ENCODE measurements at places on chromosomes 5 and 9.

GRCh38 chr9:136835932-136836904, 6.1 kb upstream of the AJM1 start:
- no peak for ATAC-seq

- ATAC-seq: no peak
Measured at GRCh38 chr5:101102506-101102905, 199.4 kb upstream of the ST8SIA4 start.

- no peak for ATAC-seq
Measured at GRCh38 chr5:143316844-143317631, 86.4 kb downstream of the NR3C1 start.

- no peak for ATAC-seq
Measured at GRCh38 chr5:174303437-174304045, 258.0 kb downstream of the NSG2 start.

DNA sequence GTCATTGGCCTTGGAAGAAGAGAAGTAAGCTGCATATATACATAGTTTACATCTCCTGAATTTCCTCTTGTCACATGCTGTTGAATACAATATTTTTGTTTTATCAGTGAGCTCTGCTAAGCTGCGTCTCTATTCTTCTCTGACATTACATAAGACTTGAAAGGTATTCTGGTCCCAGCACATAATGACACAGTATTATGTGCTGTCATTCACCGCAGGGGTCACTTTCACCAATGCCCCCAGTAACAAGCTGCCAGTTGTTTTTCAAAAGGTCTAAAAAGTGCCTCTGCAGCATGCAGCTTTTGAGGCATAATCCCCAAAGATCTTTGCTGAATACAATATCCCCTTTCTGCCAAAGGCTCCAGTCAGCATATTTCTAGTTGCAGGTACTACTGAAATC, 349.0 kb upstream of the FAM174A start:
- ATAC-seq: no peak

- ATAC-seq: peak; percentile 55
Measured at GRCh38 chr5:173907686-173908371, 19.7 kb downstream of the CPEB4 start.

DNA sequence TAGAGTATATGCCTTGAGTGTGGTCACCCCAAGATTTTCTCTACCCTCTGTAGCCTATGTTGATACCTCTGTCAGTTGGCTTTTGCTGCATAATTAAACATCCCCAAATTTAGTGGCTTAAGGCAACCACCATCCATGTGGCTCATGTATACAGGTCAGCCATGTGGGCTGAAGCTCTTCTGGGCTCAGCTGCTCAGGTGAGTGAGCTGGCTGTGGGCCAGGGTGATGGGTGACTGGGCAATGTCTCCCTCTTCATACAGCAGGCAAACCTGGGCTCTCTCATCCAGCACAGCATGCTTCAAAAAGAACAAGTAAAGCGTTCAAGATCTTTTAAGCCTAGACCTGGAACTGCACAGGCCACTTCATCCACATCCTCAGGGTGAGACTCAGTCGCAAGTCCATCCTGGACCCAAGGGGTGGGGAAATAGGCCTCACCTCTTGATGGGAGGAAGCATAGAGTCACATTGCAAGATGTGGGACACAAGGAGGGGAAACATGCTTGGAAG, 188.2 kb upstream of the TAS2R1 start:
- ATAC-seq: no peak

- no peak for ATAC-seq
Measured at GRCh38 chr5:132100672-132101261, 27.2 kb downstream of the CSF2 start.

GRCh38 chr5:160020266-160020770, 11.4 kb downstream of the TTC1 start:
- ATAC-seq: no peak

DNA sequence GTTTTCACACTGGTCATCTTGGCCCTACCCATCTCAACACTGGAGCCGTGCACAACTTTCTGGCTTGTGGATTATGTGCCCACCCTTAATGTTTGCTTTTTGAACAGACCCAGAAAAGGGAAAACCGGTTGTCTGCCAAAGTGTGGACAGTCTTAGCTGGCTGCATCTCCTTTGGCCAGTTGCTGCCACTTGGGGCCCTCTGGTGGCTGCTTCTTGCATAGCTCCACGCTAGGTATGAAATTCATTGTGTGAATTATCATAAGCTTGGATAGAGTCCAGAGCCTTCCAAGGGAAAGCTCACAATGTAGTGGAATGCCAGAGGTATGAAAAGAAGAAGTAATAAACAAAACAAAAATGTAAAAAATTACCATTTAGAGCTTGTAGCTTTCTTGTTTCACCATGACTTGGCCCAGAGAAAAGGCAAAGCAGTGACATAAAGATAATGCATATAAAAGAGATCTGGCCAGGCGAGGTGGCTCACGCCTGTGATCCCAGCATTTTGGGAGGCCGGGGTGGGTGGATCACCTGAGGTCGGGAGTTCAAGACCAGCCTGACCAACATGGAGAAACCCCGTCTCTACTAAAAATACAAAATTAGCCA, 12.5 kb upstream of the SLC36A3 start:
- ATAC-seq: peak; percentile 97

GRCh38 chr5:36624277-36624676, 17.9 kb downstream of the SLC1A3 start:
- no peak for ATAC-seq

- ATAC-seq: no peak
Measured at GRCh38 chr5:66551945-66552344, 44.2 kb upstream of the MAST4 start.

- ATAC-seq: no peak
Measured at GRCh38 chr9:89608641-89609335, 4.0 kb downstream of the GADD45G start.

GRCh38 chr9:21331676-21332402, 3.4 kb downstream of the KLHL9 start:
- no peak for ATAC-seq

- ATAC-seq: no peak
Measured at GRCh38 chr5:178293400-178293799, 60.8 kb upstream of the PHYKPL start.

DNA sequence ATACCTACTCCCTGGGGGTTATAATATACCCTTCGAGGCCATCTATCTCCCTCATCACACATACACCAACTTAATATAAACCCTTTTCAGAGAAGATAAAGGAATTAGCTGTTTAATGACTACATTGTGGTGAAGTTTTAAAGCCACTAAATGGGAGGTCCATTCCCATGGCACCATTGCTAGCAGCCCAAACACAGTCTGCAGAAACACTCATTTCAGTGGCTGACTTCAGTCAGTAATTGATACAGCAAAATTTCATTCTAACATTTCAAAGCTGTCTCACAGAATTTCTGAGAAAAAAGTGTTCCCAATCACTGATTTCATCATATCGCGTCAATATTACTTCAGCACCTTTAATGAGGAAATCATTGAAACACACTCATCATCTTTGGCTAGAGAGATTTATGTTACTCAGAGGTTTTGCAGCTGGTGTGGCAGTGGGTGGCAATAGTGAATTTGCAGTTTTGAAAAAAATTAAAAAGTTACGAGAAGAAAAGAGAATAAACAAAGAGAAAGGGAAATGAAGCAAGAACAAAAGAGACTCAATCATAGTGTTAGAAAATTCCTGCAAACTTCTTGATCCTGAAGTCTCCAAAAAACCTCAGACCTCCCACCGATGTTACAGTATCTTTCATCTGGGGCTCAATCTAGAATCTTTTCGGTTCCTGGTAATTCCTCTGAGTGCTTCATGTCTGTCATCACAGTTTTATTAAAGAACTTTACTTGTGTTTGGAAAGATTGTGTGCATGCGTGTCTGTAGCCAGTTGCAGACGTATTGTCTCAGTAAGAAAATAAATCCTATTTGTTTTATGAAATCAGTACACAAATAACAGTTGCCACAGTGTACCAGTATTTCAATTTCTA, 105.0 kb downstream of the ERCC6L2 start:
- ATAC-seq: no peak

- no peak for ATAC-seq
Measured at GRCh38 chr5:27491047-27491446, 452.7 kb upstream of the CDH9 start.

DNA sequence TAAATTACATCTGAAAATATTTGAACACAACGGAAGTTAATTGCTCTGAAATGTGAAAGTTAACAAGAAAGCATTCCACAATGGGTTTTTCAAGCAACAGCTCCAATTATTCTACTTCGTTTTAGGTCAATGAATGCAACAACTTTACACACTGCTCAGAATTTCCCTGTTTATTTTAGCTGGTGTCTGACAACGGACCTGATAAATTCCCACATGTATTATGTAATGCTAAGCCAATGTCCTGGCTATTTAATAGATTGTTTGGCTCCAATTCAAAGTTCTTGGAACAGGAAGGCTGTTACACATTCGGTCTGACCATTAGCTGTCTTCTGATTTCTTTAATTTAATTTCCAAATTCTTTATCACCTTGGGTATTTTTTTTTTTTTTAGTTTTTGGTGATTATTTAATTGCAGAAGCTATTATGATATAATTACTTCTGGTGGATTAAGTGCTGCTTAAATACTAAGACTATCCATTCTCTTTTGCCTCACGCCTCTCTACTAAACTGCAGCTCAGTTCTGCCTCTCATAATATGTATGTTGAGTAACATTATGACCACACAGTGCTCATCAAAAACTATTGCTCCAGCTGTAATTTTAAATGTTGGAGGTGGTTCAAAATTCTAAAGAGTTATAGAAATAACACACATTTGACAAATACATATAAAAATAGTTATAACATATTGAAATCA, 57.9 kb downstream of the MEF2C start:
- peak; percentile 78 for ATAC-seq

DNA sequence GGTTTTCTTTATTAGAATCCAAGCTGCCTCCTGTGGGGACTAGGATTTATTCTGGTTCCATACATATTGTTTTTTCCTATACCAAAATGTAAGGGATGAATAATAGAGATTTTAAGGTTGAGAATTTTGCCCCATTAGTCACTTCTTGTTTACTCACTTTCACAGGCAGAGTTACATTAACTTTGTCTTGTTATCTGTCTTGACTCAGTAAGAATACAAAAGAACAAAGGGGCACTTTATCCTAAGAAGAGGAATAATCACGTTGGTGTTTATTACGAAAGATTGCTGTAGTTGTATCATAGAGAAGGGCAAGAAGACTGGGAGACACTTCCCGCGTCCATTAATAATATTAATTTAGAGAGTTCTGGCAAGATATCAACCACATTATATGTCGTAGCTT, 599.7 kb upstream of the FTMT start:
- ATAC-seq: no peak

GRCh38 chr9:137112564-137113384, 1.8 kb downstream of the DPP7 start:
- ATAC-seq: no peak

GRCh38 chr5:132177691-132178149, 49.9 kb downstream of the P4HA2 start:
- no peak for ATAC-seq

DNA sequence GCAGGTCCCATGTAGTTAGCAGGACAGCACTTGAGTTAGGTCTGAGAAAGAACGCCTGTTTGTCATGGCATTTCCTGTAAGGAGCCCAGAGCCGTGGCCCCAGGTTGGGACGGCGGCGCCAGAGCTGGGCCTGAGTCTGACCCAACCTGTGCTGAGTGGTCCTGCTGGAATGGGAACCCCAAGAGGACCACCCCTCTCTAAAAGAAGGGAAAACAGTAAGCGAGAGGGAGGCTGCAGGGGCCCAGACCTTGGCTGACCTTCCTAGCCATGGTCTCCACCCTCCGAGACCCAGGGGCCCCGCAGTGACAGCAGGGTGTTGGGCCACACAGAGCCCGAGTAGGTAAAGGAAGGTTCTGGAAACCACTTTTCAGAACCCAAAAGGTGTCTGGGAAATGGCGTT, 1.8 kb upstream of the LRRC14B start:
- ATAC-seq: no peak

- no peak for ATAC-seq
Measured at GRCh38 chr9:23823986-23824829, 1.8 kb downstream of the ELAVL2 start.

DNA sequence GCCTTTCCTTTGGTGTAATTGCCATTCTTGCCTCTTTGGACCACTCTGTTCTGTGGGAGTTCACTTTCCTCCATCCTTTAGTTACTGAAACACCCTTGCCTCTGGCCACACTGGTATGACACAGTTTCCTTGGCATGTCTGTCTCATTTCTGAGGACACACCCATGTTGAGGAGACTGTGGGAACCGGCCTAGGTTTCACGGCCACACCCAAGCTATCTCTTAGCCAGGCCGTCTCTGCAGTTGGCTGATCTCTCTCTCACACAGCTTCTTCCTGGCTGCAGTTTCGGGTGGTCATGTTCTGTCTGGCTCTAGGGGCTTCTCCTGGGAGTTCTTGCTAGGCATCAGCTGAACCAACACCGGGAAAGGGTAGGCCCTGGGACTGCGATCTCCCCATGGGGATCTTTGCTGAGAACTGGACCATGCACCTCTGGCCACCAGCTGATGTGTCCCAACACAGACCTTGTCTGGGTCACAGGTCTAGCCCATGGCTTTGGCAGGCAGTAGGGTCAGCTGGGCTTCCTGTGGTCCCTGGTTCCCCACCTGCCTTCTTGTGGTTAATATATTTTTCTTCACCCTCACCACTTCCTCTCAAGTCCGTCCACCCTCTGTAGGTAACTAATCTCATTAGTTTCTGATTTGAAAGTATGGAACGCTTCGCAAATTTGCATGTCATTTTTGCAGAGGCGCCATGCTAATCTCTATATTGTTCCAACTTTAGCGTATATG, 24.9 kb downstream of the ARHGEF37 start:
- ATAC-seq: peak; percentile 67

DNA sequence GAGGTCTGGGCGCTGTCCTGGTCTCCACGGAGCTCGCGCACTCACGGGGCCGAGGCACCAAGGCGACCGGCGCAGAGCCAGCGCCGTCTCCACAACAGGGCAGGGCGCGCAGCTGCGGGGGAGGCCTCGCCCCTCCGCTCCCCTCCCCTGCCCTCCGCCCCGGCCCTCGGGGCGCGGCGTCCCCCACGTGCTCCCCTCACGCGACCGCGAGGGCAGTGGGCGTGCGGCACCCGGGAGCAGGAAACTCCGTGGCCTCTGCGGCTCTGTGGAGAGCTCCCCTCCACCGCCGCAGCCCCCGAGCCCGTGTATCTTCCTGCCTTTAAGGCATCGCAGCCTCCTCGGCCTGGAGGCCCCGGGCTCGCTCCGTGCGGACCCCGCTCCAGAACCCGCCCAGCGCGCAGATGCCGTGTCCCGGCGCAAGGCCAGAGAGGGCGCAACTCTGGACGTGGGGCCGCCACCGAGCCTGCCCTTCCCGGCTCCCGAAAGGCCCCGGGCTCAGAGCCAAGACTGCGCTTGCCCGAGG, 708 bp upstream of the TUBB4B start:
- ATAC-seq: peak; percentile 45

DNA sequence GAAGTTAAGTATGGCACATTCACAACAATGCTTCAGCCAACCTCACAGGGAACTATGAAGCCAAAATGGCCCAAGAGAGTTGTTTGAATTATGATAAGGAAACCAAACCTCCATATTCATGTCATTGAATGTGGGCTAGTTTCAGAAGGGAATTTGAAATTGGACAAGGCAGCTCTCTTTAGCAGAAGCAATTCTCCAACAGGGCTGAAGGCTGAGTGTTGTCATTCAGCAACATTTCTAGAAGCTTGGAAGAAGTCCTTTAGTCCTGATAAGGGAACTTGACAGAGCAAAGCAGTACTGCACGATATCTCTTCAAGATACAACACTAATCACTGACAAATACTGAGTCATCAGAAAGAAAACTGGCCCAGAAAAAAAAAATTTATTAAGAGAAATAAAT, 115.4 kb downstream of the SLC25A46 start:
- ATAC-seq: 0 out of 3 replicates have a peak, but pooled peaks have one; percentile 27

GRCh38 chr5:181028032-181028819, 11.8 kb upstream of the BTNL9 start:
- ATAC-seq: no peak

- no peak for ATAC-seq
Measured at GRCh38 chr9:117839862-117840261, 135.7 kb downstream of the TLR4 start.

GRCh38 chr5:174503461-174504265, 220.7 kb upstream of the MSX2 start:
- ATAC-seq: peak; percentile 36
